Gastrocnemius medialis (tissue), 4 donors: ENCODE measurements at places on chromosomes 1 and 21. TPM values are rescaled to one million over a fixed set of nuclear protein-coding genes. Genes with fewer than 3 reads are reported as not detected.

Gene APCS
- not detected for total RNA-seq

Gene BCAR3
- 17.1 TPM for total RNA-seq

- no peak for DNase-seq
Measured at GRCh38 chr1:156627313-156627880, 8.2 kb downstream of the HAPLN2 start.

DNA sequence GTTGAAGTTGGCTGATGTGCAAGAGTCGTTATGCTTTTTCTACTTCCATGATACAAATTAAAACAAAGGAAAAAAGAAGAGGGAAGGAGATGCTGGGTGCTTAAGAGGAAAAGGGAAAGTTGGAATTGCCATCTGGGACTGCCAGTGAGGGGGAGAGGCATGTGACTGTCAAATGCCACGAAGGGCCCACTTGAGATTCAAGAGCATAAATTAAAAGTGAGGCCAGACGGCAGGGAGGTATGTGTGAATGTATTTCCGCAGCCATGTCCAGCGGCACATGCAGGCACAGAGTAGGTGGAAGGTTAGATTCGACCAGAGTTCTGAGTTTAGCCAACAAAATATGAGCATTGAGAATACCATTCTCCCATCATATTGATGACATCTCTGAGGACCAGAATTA, 32.0 kb downstream of the NFASC start:
- no peak for DNase-seq

Gene FCGR1A
- total RNA-seq, result not detected

Gene LRRC71
- not detected for total RNA-seq

DNA sequence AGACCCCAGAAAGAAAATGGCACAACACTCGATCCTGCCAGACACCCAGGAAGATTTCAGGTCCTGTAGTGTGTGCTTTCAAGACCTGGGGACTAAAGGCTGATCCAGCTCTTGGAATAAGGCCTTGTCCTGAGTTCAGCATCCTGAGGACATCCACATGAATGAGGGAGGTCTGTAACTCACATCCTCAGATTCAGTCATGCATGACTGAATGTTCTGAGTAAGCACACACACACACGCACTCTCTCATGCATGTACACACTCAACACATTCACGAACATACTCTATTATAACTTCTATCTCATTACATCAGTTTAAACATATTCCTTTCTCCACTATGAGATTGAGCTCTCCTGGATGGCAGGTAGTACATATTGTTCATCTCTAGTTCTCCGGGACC, 273.4 kb upstream of the BEND5 start:
- DNase-seq, result no peak
